Hepatocyte (in vitro differentiated cells): ENCODE measurements at places on chromosomes 13 and 19. TPM values are rescaled to one million over a fixed set of nuclear protein-coding genes. Genes with fewer than 3 reads are reported as not detected.

- no peaks in the 10 kb centered on the region for H3K36me3 ChIP-seq
- no peak overlapping the region for H3K27ac ChIP-seq
- no peak overlapping the region for H3K4me3 ChIP-seq
- H3K27me3 ChIP-seq, result no peaks in the 10 kb centered on the region
- no peak for DNase-seq
Observed at GRCh38 chr13:57815600-57815999, 184.1 kb downstream of the PCDH17 start.

The EFNA2 gene
- total RNA-seq, result 11.0 and 14.2 TPM in 2 replicates

The PGLYRP1 gene
- not detected in 2 replicates for total RNA-seq

GRCh38 chr19:39413272-39413910 is 922 bp downstream of the PLEKHG2 start:
- H3K36me3 ChIP-seq, result no peaks in the 10 kb centered on the region
- no peaks in the 10 kb centered on the region for H3K27me3 ChIP-seq
- H3K4me1 ChIP-seq, result peaks cover 18% of the 10 kb centered on the region
- peak overlapping the region; percentile 59 for H3K4me3 ChIP-seq
- DNase-seq, result peak; percentile 85
- peak overlapping the region; percentile 99 for H3K27ac ChIP-seq

- no peaks in the 10 kb centered on the region for H3K36me3 ChIP-seq
- no peak for DNase-seq
Observed at GRCh38 chr13:85520445-85520844, 278.8 kb downstream of the SLITRK6 start.

- no peaks in the 10 kb centered on the region for H3K27me3 ChIP-seq
- no peaks in the 10 kb centered on the region for H3K4me1 ChIP-seq
- no peaks in the 10 kb centered on the region for H3K36me3 ChIP-seq
- no peak for DNase-seq
- H3K27ac ChIP-seq, result no peak overlapping the region
Observed at GRCh38 chr13:48775285-48775684, 121.6 kb downstream of the CYSLTR2 start.

DNA sequence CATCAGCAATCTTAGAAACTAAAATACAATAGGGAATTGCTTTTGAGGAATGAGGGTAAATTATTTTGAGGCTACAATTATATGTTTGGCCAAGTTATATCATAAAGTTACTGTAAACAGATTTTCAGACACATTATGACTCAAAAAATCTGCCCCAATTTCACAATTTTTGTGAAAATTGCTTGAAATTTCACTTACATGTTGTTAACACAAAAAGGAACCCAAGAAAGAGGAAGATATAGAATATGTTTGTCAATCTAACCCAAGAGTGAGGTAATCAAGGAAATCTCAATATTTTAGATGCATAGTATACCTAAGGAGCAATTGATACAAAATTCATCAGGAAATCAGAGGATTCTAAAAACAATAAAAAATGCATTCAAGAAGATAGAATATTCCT is 73.9 kb upstream of the FNDC3A start:
- H3K27ac ChIP-seq, result no peak overlapping the region
- no peaks in the 10 kb centered on the region for H3K4me1 ChIP-seq
- no peaks in the 10 kb centered on the region for H3K36me3 ChIP-seq

DNA sequence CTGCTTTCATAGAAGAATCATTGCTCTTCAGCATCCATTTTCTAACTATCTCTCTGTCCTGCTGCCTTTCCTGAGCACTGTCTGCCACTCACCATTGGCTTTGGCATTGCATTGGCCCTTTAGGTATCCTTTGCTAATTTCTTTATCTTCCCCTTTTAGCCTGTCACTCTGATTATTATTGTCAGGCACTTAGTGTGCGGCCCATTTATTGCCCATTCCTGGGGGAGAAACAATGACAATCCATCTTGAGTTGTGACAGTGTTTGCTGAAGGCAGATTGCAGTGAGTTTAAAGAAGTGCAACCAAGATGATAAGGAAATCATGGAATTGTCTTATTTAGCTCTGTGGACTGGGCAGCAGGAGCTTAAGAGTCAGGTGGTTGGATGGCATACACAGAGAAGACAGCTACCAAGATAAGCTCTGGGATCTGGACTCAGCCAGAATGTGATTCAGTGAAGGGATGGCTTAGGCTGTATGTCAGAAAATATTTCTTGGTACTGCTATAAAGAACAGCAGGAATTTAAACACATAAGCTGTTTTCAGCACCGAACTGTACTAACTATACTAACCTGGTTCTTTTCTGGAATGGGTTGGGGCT is 25.3 kb downstream of the B3GLCT start:
- no peak overlapping the region for H3K27ac ChIP-seq
- no peaks in the 10 kb centered on the region for H3K27me3 ChIP-seq
- H3K4me1 ChIP-seq, result no peaks in the 10 kb centered on the region
- H3K4me3 ChIP-seq, result no peak overlapping the region

DNA sequence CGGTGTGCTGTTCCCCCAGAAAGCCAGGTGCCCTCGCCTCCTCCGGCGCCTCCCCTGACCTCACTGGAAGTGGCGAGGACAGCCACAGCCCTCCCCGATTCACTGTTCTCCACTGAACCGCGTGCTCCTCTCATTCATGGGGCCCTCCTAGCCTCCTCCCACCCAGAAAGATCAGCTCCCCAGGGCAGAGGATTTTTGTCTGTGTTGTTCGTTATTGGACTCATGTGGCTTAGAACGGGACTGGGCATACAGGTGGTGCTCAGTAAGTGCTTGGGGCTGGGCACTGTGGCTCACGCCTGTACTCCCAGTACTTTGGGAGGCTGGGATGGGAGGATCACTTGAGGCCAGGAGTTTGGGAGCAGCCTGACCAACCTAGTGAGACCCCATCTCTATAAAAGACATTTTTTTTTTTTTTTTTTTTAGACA is 3.8 kb downstream of the PRTN3 start:
- H3K27ac ChIP-seq, result no peak overlapping the region
- H3K36me3 ChIP-seq, result no peaks in the 10 kb centered on the region
- H3K4me1 ChIP-seq, result peaks cover 10% of the 10 kb centered on the region
- no peak for DNase-seq

The PBX4 gene
- 0.64 and 3.2 TPM in 2 replicates for total RNA-seq

GRCh38 chr13:43799191-43799590 is 12.4 kb upstream of the ENOX1 start:
- H3K36me3 ChIP-seq, result no peaks in the 10 kb centered on the region
- DNase-seq, result no peak
- no peaks in the 10 kb centered on the region for H3K27me3 ChIP-seq
- no peak overlapping the region for H3K27ac ChIP-seq
- H3K4me1 ChIP-seq, result no peaks in the 10 kb centered on the region

DNA sequence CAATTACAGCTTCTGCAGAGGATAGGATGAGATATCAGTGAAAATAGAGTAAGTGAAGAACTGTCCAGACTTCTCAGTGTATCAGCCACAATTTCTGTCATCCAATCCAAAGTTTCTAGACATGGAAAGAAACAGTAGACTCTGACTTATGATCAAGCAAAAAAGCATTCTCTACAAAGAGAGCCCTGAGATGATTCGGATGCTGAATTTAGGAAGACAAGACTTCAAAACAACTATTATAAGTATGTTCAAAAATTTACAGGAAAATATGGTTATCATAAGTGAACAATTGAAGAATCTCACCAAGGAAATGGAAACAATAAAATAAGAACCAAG is 238.2 kb upstream of the IRS2 start:
- peaks cover 14% of the 10 kb centered on the region for H3K4me1 ChIP-seq
- no peaks in the 10 kb centered on the region for H3K27me3 ChIP-seq

The PEG3 gene
- total RNA-seq, result not detected in 2 replicates
